DMS79 (cell line): ENCODE measurements at places on chromosomes 13 and 19.
A peak's percentile ranks its signal among the peaks of the same experiment; 100 is the strongest.

GRCh38 chr13:51525567-51526167 lies 58.6 kb upstream of the WDFY2 start:
- no peak for DNase-seq

DNA sequence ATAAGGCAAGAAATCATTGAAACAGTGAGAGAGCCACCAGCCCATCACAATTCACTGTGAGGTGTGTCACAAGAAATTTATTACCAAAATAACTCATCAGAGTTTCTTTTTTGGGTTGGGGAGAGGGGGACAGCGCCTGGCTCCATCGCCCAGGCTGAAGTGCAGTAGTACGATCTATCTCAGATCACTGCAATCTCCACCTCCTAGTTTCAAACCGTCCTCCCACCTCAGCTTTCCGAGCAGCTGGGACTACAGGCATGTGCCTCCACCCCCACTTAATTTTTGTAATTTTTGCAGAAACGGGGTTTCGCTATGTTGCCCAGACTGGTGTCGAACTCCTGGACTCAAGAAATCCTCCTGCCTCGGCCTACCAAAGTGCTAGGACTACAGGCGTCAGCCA lies 3.6 kb downstream of the IFNL1 start:
- DNase-seq = no peak

- DNase-seq = no peak
Observed at GRCh38 chr13:108127406-108127805, 87.9 kb downstream of the LIG4 start.

- DNase-seq = no peak
Observed at GRCh38 chr19:1363599-1363998, 20.1 kb upstream of the NDUFS7 start.

DNA sequence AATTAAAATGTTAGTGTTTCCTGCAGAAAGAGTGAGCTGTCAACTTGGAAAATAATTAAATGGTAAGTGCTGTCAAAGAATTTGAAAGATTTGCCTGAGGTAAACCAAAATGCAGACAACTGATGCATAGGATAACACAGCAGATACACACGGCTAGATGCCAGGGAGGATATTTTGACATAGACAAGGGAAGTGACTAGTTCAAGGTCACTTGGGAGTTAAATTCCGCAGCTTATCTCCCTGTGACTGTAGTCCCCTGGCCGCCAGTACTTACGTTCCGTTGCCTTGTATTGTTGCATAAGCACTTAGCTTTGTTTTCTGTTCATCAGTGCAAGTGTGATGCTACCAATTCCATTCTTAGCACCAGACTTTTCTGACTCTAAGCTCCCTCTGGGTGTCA lies 247.3 kb upstream of the MAB21L1 start:
- no peak for DNase-seq

- DNase-seq = no peak
Observed at GRCh38 chr13:40562975-40563349, 103.5 kb downstream of the FOXO1 start.

GRCh38 chr19:4052993-4053422 lies 13.7 kb downstream of the ZBTB7A start:
- DNase-seq = no peak

DNA sequence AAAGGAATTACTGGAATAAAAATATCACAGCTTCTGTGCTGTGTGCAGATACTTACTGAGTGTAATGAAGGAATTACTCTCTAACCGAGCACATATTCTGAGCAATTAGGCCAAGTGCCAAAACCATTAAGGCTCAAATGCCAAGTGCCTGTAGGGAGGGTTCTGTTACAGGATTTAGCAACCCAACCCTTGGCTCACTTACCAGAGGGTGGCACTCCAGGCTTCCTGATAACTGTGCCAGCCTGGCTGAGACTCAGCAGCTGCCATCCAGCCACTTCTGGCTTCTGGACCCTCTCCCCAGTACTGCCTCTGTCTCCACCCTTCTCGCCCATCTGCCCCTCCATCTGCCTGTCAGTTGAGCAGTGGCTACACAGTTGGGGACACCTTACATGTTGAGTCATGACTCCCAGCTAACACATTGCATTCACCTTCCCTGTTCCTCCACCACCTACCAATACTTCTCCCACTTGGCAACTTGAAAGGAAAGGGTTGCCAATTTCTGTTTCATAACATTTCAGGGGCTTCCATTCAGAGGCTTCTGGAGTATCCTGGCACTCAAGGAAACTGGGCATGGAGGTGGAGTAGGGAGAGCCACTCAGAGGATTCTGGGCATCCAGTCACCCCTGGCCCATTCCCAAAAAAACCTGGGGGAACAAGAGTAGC lies 110.5 kb downstream of the COG6 start:
- DNase-seq = peak; percentile 89

GRCh38 chr13:99367663-99368448 lies 60.7 kb upstream of the GPR183 start:
- no peak for DNase-seq

DNA sequence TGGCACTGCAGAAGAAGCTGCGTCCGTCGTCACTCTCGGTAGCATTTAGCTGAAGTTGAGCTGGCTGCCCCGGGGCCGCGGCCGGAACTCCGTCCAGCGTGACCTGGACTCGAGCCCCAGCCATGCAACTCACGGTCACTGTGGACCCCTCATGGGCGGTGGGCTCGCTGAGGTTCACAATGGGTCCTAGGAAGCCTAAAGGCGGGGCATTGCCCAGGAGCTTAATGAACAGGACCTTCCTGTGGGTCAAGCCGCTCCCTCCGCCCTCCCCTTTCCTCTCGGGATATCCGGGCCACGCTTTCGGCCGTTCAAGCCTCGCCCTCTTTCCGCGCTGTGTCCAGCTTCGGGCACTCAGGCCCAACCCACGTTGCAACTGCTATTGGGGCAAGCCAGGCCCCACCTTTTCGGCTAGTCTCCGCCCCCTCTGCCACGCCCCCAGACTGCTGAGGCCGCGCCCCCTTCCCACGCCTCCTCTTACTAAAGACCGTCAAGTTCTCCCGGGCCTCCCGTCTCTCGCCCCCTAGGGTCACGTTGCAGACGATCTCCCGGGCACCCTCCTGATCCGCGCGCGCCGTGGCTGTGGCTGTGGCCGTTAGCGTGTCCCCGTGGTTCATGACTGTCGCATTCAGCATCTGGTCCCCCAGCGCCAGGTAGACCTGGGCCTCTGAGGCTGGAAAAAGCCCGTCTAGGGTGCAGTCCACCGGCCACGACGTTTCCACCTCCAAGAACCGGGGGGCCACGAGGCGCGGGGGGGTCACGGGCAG lies 1.4 kb upstream of the RAVER1 start:
- no peak for DNase-seq

DNA sequence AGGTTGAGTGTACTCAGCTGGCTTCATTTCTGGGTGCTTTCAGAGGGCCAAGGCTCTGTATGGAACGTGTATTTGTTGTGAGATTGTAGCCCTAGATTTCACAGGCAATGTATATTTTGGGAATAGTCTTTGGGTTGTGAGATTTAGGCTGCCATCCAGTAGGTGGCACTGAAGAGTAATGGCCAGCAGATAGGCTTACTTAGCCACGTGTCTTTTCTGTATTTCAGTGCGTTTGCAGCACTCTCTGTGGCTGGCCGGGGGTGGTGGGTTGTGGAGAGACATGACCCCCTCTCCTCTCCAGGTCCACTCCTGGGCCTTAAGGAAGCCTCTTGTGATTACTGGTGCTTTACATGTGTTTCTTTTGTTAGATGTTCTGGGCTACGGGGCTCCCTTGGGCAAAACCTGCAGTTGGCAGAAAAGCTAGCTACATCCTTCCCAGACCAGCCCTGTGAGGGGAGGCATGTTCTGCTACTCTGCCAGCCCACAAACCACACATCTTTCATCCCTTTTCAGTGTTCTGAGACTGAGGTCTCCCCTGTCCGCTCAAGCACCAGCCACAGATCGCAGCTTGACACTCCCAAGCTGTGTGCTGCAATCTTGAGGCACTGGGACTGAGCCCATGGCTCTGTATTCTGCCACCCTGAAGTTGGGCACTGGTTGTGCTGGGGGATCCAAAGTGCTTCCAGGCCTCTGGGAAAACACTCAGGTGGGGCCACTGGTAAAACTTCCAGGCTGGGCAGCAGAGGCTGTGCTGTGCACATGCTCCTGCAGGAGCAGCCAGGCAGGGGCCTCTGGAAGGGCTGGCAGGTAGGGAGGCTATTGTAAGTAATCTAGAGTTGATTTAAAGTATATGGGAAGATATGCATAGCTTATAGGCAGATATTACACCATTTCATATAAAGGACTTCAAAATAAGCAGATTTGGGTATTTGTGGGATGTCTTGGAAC lies 1096.8 kb upstream of the PCDH20 start:
- DNase-seq = no peak

DNA sequence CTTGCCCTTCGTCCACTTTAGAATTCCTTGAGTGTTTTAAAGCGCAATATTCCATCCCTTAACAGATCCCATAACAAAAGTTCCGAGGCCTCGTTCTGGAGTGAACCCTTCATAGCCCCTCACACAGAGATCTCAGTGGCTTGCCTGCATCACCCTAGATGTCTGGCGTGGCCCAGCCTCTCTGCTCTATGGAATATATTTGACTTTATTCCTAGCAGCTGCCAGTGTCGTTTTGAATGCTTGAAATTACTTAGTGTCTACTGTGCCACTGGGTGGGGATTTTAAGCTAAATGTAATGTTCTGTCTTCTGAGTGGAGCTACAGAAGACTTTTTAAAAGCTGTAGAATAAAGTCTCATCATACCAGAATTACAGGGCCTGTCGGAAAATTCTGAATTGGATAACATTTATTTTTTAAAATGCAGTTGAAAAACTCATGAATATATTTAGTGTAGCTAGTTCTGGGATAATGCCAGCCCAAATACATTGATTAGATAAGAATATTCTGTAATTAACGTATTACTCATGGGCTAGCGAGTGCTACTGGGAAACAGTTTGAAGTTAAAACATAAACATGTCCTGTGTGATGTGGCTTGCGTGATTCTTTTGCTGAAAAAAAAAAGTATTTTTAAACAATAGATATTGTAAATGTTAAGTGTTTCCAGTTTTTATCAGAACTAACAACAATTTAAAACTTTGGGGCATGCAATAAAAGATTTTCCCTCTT lies 111.8 kb downstream of the ESD start:
- DNase-seq = no peak

DNA sequence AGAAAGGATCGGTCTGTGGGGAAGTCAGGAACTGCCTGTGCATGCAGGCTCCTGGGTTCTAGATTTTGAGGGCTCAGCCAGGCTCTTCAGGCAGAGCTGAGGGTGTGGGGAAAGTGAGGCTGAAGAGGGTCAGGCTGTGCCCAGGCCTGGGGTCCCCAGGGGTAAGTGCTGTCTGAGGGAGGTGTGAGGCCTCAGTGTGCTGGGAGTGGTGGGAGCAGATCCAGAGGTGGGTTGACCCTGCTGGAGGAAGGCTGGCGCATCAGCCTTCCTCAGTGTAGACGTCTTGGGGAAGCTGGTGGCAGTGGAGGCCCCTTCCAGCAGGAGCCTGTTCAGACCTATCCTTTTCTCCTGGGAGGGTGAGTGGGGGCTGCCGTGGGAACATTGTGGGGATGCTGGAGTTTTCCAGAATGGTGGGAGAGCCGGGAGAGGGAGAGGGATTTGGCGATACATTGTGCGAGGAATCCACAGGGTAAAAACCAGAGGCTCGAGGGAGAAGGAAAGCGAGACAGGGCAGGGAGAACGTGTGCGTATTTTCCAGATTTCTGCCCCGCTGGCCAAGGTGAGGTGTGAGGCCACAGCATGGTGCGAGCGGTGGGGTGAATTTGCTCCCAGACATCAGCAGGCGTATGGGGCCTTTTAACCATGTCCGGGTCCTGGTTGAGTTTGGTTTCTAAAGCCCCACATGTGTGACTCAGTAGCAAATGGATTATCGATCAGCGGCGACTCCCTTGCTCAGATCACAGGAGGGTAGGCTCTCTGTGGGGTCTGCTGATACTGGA lies 237.7 kb downstream of the TEX29 start:
- no peak for DNase-seq

DNA sequence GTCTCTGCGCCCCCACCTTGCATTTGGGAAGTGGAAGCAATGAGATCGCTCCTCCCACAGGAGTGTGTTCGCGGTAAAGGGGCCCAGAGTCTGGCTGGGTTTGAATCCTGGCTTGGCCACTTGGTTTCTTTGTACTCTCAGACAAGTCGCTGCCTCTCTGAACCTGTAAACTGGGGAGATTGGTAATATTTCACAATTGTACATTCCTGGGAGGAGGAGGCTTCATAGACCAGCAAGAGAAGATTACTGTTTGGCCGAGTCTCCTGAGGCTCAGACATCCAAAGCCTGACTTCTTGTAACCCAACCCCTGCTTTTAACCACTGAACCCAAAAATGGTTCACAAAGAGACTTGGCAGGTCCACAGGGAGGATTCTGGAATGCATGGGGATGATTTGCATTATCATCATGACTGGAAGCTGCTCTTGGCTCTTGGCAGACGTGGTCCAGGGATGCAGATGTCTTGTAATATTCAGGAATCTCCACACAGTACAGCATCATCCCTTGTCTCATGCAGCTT lies 13.6 kb upstream of the STRN4 start:
- DNase-seq = no peak
